ENCODE measurements at places on chromosomes 16 and 17. TPM values are rescaled to one million over a fixed set of nuclear protein-coding genes. Genes with fewer than 3 reads are reported as not detected.

DNA sequence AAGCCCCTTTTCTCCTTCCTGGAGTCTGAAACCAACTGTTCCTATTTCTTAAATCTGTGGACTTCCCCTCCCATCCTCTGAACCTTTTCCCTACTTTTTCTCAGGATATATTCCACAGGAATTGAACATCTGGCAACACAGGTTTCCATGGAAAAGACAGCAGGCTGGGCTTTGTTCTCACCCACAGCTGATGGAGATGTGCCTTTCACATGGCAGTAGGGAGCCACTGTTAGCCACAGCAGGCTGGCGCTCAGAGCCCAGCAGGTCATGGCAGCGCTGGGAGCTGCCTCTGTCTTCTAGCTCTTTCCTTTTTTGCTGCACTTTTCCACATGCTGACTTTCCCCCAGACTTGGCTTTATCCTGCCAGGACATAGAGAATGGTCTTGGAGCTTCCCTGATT, 116.4 kb upstream of the NLRP1 start:
- no peak for DNase-seq

DNA sequence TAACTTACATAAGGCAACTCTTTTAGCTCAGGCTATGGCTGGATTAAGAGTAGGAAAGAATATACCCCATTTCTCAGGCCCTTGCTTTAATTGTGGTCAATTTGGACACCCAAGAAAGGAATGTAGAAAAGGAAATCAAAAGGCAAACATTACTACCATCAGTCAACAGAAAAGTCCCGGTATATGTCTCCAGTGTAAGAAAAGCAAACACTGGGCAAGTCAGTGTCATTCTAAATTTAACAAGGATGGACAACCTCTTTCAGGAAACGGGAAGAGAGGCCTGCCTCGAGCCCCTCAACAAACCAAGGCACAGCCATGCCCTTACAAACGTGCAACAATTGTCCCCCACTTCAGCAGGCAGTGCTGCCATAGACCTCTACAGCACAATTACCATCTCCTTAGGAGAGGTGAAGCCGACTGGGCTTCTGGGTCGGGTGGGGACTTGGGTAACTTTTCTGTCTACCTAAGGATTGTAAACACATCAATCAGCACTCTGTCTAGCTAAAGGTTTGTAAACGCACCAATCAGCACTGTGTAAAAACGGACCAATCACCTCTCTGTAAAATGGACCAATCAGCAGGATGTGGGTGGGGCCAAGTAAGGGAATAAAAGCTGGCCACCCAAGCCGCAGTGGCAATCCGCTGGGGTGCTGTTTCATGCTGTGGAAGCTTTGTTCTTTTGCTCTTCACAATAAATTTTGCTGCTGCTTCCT, 12.4 kb downstream of the MRPL58 start:
- DNase-seq: no peak

GRCh38 chr16:79895053-79895916, 294.7 kb upstream of the MAF start:
- no peak for DNase-seq

- DNase-seq: no peak
Observed at GRCh38 chr16:46763147-46763546, 15.0 kb upstream of the MYLK3 start.

- DNase-seq: no peak
Observed at GRCh38 chr16:17143546-17144419, 327.0 kb downstream of the XYLT1 start.

- DNase-seq: no peak
Observed at GRCh38 chr17:75830164-75831031, 13.8 kb downstream of the UNC13D start.

GRCh38 chr17:42586514-42587230, 9.1 kb upstream of the PSMC3IP start:
- no peak for DNase-seq

- no peak for DNase-seq
Observed at GRCh38 chr17:42061646-42062487, 11.5 kb upstream of the C17orf113 start.

Gene LITAFD
- not detected for total RNA-seq

Gene GP1BA
- total RNA-seq: not detected

GRCh38 chr17:77946900-77947645, 11.4 kb upstream of the TNRC6C start:
- DNase-seq: no peak

Gene LRRC46
- 1.4 TPM for total RNA-seq

- peak; percentile 21 for DNase-seq
Observed at GRCh38 chr16:4172070-4172469, 55.8 kb upstream of the ADCY9 start.

Gene CHD3
- total RNA-seq: 98.2 TPM

DNA sequence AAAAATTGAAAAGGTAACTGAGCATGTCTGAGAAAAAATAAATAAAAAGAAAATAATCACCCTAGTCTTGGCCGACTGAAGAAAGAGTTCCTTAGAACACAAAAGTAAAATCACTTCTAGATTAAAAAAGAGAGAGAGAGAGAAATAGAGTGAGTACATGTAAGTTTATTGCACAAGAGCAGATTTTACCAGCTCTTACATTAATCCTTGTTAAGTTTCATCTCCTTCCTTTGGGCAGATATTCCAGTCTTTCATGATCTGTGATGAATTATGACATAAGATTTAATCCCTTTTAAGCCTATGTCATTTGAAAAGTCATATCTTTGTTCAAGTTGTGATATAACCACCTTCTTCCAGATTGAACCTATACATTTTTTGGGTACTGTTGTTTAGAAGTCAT, 54.8 kb downstream of the NFAT5 start:
- DNase-seq: no peak

- DNase-seq: no peak
Observed at GRCh38 chr16:72159386-72159785, 12.6 kb downstream of the PMFBP1 start.

All from LHCN-M2 (cell line).